ENCODE measurements at places on chromosomes 6 and 20.

GRCh38 chr6:168232989-168233874, 86.3 kb downstream of the DACT2 start:
- no peak for DNase-seq

GRCh38 chr20:13202565-13202964, 18.5 kb upstream of the ISM1 start:
- no peak for DNase-seq

DNA sequence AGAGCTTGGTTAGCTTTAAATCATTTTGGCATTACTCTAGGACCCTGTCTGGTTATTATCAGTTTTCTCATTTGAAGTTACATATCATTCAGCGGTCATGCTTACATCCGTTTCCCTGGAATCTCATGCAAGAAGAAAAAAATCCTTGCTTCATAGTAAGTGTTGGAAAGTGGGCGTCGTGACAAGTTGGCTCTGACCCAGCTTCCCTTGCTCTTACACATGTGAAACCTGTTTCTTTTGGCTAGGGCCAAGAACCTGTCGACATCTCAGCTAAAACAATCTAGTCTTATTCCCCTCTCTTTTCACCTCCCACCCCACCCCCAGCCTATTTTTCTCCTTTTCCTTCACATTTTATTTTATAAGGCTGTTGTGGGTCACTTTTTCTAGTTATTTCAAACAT, 45.5 kb downstream of the ANKS1A start:
- DNase-seq: no peak

DNA sequence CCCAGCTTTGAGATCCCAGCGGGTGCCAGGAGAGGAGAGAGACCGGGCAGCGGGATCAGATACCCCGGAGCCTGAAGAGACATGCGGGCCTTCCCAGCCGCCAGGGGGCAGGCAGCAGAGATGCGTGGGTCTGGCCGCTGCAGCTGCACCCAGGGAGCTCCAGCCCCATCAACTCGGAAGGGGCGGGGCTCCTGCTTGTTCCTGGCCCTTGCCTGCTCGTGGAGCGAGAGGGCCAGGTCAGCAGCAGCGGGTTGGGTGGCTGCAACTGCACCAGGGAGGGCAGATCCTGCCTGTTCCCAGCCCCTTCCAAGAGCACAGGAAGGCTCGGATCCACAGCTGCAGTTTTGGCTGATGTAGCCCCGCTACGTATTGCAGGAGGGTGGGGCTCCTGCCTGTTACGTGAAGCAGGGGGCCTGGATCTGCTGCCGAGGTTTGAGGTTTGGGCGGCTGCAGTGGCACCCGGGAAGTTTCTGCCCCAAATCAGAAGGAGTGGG, 532.8 kb downstream of the RFPL4B start:
- DNase-seq: no peak

- DNase-seq: no peak
Observed at GRCh38 chr6:106882601-106883518, 91.7 kb downstream of the CD24 start.

GRCh38 chr20:51831866-51832265, 29.5 kb upstream of the SALL4 start:
- no peak for DNase-seq

GRCh38 chr6:129359811-129360681, 349.9 kb downstream of the ARHGAP18 start:
- DNase-seq: no peak

GRCh38 chr6:11669696-11670095, 108.9 kb downstream of the ADTRP start:
- no peak for DNase-seq

GRCh38 chr20:8361006-8361652, 229.1 kb downstream of the PLCB1 start:
- DNase-seq: no peak

- DNase-seq: no peak
Observed at GRCh38 chr6:1607516-1608221, 2.0 kb upstream of the FOXC1 start.

GRCh38 chr6:136401749-136402148, 112.1 kb upstream of the BCLAF1 start:
- no peak for DNase-seq

DNA sequence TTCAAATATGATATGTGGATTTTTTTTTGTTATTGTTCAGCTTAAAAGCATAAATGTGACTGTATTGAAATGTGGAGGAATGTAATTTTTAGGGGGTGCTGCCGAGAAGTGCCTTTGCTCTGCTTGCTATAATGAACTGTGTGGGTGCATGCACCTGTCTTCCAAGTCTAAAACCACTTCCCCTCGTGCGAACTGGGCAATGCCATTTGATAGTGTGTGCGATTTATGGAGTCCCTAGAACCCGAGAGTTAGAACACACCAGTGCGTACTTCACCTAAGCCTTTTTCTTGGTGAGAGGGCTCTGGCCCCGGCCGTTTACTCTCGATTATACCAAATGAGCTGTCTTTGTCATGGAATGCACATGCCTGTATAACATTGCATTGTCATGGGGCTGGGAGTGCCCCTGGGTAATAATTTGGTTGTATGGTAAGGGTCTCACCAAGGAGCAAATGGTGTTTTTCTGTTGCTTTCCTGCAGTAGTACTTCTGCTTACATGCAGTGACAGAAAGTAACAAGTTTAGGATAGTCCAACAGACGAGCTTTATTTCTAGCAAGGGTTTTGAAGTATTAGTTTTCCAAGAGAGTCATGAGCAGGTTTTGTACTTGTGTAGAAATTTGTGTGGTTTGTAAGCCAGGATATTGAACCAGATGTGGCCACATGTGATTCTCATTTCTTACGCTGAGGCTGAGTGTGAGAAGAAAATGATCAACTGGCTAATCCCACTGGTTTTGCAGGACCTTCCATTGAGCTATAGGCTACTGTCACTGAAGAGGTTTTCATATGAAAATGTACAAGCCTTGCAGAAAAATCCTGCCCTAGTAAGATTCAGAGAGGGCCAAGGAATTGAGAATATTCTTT, 172.4 kb downstream of the DTNBP1 start:
- no peak for DNase-seq

- DNase-seq: no peak
Observed at GRCh38 chr6:43860285-43860684, 90.3 kb downstream of the VEGFA start.

DNA sequence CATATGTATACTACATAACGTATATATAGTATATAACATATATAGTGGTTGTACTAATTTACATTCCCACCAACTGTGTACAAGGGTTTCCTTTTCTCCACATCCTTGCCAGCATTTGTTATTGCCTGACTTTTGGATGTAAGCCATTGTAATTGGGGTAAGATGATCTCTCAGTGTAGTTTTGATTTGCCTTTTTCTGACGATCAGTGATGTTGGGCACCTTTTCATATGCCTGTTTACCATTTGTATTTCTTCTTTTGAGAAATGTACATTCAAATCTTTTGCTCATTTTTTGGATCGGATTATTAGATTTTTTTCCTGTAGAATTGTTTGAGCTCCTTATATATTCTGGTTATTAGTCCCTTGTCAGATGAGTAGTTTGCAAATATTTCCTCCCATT, 11.4 kb downstream of the SYNJ2 start:
- DNase-seq: no peak

DNA sequence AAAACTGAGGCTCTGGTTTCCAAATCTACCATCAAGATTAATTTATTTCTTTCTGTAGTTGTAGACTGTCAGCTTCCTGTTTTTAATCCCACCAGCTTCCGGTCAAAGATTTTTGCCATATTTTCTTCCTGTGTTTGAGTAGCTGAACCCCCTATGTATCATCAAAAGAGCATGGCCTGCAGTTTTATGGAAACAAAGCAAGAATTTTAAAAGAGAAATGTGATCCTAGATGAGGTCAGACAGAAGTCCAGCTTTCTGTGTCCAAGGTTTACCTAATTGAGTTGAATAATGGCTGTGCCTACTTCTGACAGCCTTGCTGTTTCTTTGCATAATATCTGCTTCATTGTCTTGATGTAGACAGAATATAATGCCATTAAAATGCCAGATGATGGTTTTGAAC, 163.7 kb downstream of the CARMIL1 start:
- DNase-seq: no peak

DNA sequence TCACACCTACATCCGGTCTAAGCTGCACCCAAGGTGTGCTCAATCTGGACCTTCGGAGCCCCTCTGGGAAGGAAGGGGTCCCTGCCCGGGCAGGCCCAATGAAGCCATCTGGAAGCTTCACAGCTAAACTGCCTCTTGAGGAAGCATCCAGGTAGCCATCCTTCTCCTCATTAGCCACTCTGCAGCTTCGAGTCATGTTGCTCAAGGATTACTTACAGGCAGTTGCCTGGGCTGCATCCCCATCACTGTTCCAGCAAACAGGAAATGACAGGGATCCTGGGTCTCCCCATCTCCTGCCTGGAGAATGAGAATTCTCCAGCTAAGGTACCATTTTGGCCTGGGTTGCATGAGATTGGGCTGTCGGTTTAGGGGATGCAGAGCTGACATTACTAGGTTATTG, 91.7 kb downstream of the ERMARD start:
- DNase-seq: no peak

DNA sequence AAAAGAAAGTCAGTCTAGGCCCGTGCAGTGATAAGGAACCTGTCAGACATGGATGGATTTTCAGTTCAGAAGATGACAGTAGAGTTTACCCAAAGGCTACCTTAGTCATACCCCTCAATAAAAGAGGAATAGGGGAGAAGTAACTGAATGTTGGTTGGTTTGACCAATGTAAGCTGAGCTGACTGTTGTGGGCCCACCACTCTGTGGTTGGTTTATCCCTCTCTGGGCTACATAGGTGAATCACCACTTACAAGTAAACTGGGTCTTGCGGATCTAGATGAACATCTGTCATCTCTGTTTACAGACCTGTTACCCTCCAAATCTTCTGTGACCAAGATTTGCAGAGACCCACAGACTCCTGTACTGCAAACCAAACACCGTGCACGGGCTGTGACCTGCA, 37.2 kb upstream of the MYLK2 start:
- no peak for DNase-seq

All from SIG-M5 (cell line).